ENCODE measurements at places on chromosomes 6 and 20.
A peak's percentile ranks its signal among the peaks of the same experiment; 100 is the strongest.

GRCh38 chr20:53923566-53924369 lies 146.6 kb downstream of the BCAS1 start:
- no peak for ATAC-seq

- ATAC-seq, result no peak
Measured at GRCh38 chr6:72849346-72849745, 227.5 kb downstream of the KCNQ5 start.

DNA sequence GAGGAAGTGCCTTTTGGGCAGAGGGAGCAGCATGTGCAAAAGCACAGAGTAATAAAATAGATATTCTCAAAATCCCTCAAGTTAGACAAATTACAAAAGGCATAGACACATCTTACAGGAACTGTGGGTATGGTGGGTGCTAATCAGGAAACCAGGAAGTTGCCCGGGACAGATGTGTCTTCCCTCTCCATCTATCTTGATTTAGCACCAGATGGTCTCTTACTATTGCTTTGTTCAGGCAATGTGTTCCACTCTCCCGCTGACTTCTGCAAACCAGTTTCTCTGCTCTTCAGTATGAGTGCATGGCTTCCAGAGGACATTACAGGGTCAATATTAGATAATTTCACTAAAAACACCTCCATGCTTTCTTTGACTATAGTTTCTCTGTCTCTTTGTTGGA lies 13.2 kb downstream of the CITED2 start:
- ATAC-seq, result no peak

DNA sequence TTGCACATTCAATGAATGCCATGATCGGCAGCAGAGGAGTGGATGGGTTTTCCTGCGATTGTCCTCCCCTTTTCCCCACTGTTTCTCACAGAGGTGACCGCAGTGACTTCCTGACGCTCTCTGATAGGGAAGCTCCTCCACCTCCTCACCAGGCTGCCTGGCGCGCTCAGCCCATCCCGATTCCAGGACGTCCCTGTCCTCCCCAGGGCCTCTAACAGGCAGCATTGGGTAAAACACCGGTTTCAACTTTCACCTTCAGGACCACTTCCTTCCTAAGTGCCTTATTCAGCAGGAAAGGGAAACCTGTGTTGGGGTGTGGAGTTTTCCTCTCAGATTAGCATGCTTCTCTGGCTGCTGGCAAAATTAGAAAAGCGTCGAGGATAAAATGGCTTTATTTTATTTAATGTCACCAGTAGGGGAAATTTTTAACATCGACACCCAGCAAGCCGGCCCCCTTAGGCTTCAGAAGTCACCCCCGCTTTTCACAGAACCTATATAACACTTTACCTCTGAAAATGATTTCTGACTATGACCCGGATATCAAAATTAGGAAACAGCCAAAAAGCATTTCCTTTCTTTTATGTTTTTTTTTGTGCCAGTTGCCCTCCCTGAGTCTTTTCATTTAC lies 570.4 kb upstream of the GJE1 start:
- peak; percentile 40 for ATAC-seq

- no peak for ATAC-seq
Measured at GRCh38 chr6:75196081-75196687, 9.7 kb downstream of the COL12A1 start.

DNA sequence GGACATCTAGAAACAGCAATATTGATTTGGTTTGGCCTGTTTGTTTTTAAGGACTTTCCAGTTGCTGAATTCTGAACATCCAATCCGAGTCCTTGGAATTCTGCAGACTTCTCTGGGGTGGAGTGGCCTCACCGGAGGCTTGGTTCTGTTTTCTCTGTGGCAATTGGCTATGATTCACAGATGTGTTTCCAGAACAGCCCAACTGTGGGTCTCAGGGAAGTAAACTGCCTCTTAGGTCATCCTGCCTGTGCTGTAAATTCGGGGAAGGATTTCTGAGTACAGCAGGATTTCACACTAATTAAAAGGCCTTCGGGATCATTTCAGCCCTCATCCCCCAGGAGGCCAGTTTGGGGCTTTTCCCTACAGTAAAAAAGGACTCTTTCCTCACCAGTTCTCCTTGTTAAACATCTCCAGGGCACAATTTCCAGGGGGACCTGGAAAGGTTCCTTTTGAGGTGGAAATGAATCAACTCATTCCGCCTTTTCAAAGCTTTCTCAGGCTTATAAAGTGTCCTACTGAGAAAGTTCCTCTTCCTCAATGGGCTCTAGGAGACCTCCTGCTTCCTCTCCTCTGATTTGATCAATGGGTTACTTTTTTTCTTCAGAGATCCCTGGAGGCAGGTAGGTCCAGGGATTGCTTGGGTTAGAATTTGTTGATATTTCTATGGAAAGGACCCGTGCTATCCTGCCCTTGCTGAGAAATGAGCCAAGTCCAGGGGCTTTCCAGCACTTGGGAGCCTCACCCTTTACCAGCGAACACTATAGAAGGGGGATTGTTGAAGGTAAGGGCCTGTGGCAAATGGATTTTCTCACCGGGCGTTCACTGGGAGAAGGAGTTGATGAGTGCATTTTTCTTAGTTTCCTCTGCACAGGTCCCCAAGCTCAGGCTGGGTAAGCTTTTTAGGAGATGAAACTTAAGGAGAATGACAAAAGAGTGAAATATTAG lies 114.6 kb downstream of the CLIC5 start:
- ATAC-seq, result no peak

GRCh38 chr6:150592377-150592995 lies 7.2 kb upstream of the PLEKHG1 start:
- no peak for ATAC-seq

GRCh38 chr6:111741177-111741952 lies 131.9 kb downstream of the FYN start:
- ATAC-seq, result no peak

DNA sequence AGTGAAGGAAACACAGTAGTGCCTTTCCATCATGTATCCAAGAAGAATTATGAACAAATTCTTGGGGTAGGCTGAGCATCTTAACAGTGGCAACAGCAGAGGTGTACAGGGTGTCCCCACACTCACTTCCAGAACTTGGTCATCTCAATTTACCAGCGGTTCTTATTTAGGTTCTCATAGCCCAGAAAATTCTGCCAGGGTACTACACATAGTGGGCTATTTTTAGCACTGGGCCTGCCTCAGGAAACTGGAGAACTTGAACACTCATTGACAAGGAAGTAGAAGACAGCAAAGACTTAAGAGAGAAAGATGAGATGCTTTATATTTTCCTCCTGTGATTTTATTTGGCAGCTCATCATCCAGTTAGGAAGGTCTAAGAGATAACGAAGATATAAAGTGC lies 71.8 kb upstream of the PHIP start:
- no peak for ATAC-seq

DNA sequence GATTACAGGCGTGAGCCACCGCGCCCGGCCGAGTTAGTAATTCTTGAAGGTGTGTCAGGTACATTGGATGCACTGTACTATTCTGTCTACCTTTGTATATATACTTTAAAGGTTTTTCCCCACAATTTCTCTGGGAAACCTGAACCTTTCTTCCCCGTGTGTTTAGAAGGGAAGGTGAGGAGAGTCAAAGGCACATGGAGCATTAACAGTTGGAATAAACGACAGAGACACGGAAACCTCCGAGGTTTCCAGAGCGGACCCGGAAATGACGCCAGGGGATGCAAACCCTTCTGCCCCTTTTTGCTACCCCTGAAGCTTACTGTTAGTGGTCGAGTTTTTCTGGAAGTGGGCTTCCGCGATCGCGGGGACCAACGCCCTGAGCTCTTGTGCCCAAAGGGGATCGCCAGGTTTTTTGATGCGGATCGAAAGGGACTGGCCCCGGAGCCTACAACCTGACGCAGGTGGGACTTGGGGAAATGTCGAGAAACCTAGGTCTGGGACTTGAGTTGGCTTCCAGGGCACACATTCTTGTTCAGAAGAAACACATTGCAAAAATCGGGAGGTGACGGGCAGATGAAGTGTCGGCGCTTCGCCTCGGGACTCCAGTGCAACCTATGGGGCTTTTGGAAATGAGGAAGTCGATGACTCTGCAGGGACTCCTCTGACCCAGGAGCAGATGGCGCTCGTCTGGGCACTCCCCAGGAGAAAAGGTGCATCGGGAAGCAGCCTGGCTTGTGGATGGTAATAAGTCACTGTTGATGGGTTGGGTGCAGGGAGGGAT lies 218.2 kb downstream of the OR2B2 start:
- ATAC-seq, result peak; percentile 78

- ATAC-seq, result peak; percentile 37
Measured at GRCh38 chr6:118495485-118496280, 52.4 kb upstream of the PLN start.

DNA sequence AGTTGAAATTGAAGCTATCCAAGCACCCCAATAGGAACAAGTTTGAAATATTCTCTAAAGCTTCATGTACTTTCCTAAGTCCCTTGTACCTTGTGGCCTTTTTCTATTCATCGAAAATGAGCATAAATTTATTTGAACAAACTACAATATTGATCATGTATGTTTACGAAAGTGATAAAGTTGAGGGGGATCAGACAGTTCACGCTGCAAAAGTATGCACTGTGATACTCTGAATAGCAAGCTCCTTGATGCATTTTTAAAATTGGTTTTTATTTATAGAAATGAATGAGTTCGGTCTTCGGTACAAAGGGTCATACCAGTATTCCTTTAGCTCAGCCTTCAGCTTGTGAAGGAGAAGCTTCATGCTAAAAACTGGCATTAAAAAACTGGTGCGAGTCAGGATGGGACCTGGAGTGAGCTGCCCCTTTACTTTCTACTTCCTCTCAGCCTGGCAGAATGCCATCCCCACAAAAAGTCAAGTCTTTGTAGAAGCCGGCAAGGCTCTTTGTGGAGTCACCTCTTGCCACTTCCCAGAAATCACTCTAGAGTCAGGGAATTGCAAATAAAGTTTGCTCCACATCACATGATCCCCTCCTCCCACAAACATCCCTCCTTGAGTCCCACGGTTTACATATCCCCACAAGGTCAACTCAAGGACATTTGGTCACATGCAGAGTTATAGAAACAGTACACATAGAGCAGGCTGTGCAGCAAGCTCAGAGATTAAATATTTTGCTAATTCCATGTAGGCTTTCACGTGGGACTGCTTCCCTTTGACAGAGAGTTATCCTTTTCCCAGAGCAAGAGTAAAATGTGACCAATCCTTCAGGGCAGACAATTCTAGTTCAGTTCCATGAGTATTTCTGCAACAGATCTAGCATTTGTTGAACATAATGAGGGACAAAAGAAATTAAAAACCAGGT lies 34.6 kb upstream of the ADGRF1 start:
- ATAC-seq, result no peak

GRCh38 chr20:41191562-41192500 lies 54.5 kb downstream of the PLCG1 start:
- ATAC-seq, result no peak
